Esophagus squamous epithelium (tissue), 5 donors: ENCODE measurements at places on chromosomes 3 and 15. TPM values are rescaled to one million over a fixed set of nuclear protein-coding genes. Genes with fewer than 3 reads are reported as not detected.

- no peak for DNase-seq
Measured at GRCh38 chr3:134900482-134900881, 105.4 kb downstream of the EPHB1 start.

- no peak for DNase-seq
Measured at GRCh38 chr3:88385090-88385489, 235.3 kb downstream of the C3orf38 start.

GRCh38 chr3:141289228-141289772 is 57.7 kb downstream of the PXYLP1 start:
- no peak for DNase-seq

GRCh38 chr15:40770147-40770721 is 454 bp downstream of the C15orf62 start:
- DNase-seq = no peak

- DNase-seq = no peak
Measured at GRCh38 chr3:89042236-89042835, 65.1 kb upstream of the EPHA3 start.

GRCh38 chr3:51921081-51921578 is 18.0 kb upstream of the IQCF1 start:
- DNase-seq = no peak

SKOR1 gene
- total RNA-seq = 0.38 TPM

CCDC33 gene
- total RNA-seq = not detected

UCN2 gene
- total RNA-seq = 5.3 TPM
